ENCODE measurements at places on chromosomes 7 and 10.

- no peak for DNase-seq
Observed at GRCh38 chr10:124008187-124008586, 85.2 kb downstream of the CHST15 start.

DNA sequence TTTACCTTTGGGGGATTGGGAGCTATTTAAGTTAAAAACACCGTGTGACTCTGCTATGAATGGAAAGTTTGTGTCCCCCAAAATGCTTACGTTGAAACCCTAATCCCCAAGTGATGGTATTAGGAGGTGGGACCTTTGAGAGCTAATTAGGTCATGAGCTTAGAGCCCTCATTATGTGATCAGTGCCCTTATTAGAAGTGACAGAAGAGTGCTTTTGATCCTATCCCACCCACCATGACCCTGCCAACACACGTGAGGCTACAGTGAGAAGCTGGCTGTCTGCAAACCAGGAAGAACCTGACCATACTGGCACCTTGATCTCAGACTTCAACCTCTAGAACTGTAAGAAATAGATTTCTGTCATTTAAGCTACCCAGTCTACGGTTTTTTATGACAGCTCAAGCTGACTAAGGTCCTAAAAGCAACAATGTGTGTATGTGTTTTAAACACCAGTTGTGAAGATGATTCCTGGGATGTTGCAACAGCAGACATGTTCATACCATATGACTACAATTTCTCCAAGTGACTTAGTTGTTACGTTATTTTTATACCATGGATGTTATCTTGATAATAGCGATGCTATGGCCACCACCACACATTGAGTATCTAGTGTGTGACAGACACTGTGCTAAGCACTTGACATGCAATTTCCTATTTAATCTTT is 124.4 kb downstream of the PIP4K2A start:
- no peak for DNase-seq

DNA sequence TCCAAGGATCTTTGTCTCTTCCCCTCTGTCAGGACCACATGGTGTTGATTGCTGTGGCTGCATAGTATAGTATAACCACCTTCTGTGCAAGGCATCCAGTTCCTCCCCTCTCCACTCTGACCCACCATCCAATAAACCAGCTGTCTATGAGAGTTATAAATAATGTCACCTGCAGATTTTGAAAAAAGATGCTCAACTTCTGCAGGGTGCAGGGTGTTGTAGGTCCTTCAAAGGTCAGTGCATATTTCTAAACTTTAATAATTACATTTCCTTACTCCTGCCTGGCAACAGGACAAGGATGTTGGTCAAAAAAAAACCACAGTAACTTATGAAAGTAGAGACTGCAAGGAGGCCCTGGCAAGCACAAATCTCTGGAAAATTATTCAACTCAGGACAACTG is 166.2 kb downstream of the PKD1L1 start:
- no peak for DNase-seq

DNA sequence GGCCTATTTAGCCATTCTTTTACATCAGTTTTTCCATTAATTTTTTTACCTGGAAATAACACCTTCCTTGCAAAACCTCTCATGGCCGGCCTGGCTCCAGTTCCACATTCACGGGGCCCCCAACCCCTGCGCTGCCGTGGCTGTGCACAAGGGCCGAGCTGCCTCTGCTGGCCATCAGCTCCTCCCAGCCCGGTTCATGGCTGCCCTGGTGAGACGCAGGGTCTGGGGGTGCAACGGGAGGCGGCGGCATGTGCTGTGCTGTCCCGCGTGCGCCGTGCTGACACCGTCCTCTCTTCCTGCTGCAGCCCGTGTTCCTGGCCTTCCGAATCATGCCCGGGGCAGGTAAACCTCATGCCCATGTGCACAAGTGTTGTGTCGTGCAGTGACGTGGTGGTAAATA is 4.4 kb downstream of the NKX6-2 start:
- no peak for DNase-seq

DNA sequence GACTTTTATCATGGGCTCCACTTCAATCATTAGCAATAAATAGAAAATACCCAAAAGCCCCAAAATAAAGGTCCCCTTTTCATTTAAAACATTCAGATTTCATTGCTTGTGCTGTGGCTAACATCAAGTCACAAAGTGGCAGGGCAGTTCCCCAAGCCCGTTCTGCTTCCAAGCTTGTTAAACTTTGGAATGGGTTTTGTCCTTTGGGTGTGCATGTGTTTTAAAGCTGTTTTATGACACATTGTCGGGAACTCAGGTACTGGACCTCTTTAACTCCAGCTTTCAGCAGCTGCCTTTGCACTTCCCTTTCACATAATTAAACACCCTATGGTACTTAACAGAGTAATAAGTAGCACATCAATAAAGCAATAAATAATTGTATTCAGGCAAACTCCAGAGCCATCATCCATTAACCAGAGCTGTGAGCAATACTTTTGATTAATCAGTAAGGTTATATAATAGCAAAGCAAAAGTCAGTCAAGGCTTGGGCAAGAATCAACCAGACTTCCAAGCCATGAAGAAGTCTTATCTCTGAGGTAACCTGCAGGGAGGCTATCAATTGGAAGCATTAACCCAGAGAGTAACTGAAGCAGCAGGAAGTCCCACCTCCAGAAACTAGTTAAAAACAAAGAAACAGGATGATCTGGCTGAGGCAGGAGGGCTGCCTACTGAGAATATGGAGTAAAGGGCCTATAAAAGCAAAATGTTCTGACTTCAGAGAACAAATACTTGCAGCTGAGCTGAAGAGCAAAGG is 56.1 kb upstream of the ARID5B start:
- no peak for DNase-seq

GRCh38 chr10:132880128-132880981 is 62.0 kb downstream of the CFAP46 start:
- no peak for DNase-seq

- DNase-seq: no peak
Observed at GRCh38 chr10:132273966-132274365, 33.8 kb downstream of the STK32C start.

DNA sequence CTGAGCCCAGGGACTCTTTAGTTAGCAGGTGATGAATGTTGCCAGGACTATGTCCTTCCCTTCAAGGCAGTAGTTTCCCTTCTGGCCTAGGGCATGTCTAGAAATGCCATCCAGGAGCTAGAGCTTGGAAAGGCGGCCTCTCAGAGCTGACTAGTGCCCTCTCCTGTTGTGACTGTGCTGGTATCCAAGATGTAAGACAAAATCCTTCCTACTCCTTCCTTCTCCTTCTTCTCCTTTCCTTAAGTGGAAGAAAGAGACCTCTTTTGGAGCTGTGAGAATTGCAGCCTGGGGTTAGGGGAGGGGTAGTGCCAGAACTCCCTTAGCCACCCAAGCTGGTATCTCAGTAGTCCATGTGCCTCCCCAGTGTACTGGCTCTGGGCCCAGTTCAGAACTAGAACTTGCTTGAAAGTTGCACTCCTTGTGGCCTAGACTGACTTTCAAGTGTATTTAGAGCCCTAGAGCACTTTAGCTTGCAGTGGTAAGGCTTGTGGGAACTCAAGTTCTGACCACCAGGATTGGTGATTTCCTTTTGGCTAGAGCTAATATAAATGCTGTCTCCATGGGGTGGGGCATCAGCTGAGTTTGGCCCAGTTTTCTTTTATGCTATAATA is 118.8 kb downstream of the NPSR1 start:
- DNase-seq: no peak

DNA sequence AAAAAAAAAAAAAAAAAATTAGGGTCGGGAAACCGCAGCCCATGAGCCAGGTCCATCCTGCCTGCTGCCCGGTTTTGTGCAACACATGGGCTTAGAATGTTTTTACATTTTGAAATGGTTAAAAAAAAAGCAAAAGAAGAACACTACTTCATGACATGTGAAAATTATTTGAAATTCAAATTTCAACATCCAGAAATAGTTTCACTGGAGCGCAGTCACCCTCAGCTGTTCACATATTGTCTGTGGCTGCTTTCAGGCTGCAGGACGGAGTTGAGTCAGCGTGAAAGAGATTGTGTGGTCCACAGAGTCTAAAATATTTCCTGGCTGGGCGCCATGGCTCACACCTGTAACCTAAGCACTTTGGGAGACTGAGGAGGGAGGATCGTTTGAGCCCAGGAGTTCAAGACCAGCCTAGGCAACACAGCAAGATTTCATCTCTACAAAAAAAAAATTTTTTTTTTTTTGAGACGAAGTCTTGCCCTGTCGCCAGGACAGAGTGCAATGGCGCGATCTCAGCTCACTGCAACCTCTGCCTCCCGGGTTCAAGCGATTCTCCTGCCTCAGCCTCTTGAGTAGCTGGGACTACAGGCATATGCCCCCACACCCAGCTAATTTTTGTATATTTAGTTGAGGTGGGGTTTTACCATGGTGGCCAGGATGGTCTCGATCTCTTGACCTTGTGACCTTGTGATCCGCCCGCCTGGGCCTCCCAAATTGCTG is 63.9 kb upstream of the ECHDC3 start:
- no peak for DNase-seq

DNA sequence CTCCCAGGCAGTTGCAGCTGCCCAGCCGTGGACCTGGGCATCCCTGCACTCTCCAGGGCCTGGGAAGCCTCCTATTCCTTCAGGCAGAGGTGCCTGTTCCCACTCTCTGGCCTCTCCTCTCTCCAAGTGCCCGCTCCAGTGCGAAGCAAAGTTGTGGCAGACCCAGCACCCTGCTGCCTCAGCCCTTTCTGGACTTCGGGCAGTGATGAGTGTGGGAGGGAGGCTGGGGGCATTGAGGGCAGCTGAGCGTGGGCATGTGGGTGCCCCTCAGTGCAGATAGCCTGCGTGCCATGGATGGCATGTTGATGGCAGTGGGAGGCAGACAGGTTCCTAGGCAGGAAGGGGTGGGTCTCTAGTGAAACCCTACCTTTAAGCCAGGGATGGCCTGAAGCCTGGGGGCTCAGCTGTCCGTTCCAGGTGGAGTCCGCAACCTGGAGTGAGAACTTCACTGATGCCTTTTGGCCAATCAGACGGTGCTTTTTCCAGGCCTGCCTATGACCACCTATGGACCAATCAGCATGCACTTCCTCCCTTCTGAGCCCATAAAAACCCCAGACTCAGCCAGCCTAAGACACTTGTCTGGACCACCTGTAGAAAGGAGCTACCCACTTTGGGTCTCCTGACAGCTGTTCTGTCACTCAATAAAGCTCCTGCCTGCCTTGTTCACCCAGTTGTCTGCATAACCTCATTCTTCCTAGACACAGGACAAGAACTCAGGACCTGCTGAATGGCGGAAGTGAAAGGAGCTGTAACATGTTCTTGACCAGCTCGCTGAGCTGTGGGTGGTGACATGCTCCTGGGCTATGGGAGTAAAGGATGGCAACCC is 26.1 kb downstream of the SVIL start:
- DNase-seq: no peak

GRCh38 chr10:133154996-133155778 is 4.8 kb upstream of the KNDC1 start:
- DNase-seq: no peak

DNA sequence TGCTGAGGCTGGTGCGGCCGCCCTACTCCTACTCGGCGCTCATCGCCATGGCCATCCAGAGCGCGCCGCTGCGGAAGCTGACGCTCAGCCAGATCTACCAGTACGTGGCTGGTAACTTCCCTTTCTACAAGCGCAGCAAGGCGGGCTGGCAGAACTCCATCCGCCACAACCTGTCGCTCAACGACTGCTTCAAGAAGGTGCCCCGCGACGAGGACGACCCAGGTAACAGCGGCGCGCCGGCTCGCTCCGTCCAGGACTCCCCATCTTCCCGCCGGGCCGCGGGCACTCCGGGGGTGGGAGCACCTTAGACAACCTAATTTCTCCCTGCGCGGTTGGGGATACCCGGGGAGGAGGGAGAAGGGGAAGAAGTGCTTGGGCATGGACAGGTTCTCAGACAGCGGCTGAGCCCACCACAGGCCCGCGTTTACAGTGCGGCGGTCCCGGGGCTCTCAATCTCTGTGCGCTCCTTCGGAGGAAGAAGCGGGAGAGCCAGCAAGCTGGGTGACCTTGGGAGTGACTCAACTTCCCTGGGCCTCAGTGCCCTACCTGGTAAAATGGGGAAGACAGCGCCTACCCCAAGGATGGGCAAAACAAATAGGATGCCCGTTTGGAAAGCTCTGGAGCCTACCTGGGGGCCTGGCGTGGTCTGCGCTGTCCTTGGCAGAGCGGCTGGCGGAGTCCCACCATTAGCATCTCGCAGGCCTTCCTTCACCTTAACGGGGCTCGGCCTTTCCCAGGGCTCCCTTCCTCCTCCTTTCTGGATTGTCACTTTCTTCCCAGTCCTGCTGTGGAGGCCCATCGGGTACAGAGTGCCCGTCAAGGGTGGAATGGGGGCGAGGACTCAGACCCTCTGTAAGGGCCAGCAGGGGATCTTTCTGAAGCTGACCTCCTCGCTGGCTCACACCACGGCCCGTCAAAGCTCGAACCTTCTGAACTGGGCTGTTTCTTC is 852 bp downstream of the FOXI2 start:
- no peak for DNase-seq

GRCh38 chr10:46006219-46006618 is 24.2 kb downstream of the NCOA4 start:
- DNase-seq: no peak
